ENCODE measurements at places on chromosomes 6 and 20.

DNA sequence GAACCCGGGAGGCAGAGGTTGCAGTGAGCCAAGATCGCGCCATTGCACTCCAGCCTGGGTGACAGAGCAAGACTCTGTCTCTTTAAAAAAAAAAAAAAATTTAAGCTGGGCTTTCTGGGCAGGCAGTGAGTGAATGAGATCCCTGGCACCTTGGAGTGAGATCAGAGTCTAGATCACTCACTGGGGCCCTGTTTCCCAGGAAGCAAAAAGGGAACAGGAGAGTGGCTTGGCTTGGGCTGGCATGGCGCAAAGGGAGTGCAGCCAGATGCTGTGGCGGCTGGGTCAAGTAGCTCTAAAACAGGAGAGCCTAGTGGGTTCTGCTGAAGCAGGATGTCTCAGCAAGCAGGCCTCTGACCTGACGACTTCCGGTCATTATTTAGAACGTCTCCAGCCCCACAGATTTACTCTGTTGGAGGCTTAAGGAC, 10.4 kb downstream of the PLCG1 start:
- no peak for DNase-seq

DNA sequence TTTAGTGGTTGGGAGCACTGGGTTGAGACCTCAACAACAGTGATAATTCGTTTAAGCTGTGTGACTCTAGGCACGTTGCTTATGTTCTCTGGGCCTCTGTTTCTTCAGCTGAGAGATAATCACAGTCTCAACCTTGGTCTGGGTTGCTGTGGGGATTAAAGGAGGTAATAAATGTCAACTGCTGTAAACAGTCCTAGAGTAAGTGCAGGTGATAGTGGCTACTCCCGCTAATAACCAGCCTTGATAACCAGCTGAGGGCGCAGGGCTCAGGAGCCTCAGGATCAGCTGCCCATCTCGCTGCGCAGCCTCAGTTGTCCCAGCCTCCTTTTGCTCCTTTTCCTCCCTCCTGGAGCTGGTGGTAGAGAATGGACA, 58.0 kb downstream of the JARID2 start:
- no peak for DNase-seq

- DNase-seq = no peak
Measured at GRCh38 chr6:106880952-106881351, 93.6 kb downstream of the CD24 start.

GRCh38 chr6:142414462-142415250, 112.8 kb downstream of the ADGRG6 start:
- no peak for DNase-seq

GRCh38 chr6:145034664-145035063, 700.7 kb downstream of the EPM2A start:
- DNase-seq = no peak

GRCh38 chr6:159533016-159533415, 160.0 kb downstream of the SOD2 start:
- peak; percentile 24 for DNase-seq

DNA sequence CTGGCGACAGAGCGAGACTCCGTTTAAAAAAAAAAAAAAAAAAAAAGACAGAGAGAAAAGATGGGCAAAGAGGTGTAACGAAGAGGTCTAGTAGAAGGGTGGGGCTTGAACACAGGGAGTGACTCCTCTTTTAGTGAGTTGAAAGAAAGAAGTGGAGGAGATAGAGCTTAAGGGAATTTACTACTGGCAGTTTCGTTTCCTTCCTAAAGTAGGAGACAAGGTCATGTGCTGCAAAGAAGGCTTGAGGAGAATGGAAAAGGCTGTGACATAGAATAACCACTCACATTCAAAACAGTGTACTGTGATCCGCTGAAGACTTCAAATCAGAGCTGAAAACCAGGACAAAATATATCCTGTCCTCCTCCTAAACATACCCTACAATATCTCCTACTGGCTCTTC, 63.8 kb upstream of the EIF2S2 start:
- no peak for DNase-seq

DNA sequence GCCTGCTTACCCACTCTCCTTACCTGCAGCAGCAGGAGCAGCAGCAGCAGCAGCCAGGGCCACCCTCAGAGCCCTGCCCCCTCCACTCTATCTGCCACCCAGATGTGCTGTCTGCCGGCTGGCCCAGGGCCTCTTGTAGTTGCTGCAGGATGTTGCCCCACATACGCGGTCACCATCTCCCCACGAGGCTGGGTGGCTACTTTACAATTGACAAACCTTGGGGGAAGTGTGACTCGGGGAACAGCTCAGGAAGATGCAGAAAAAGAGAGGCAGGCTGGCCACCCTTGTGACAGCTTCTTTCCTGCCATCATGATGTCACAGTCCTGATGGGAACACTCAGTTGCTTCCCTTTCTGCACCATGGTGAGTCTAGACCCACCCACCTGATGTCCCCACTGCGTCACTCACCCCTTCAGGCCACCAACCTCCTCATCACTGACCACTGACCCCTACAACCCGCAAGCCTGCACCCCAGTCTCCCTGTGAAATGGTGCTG, 14.5 kb downstream of the TREM1 start:
- no peak for DNase-seq

DNA sequence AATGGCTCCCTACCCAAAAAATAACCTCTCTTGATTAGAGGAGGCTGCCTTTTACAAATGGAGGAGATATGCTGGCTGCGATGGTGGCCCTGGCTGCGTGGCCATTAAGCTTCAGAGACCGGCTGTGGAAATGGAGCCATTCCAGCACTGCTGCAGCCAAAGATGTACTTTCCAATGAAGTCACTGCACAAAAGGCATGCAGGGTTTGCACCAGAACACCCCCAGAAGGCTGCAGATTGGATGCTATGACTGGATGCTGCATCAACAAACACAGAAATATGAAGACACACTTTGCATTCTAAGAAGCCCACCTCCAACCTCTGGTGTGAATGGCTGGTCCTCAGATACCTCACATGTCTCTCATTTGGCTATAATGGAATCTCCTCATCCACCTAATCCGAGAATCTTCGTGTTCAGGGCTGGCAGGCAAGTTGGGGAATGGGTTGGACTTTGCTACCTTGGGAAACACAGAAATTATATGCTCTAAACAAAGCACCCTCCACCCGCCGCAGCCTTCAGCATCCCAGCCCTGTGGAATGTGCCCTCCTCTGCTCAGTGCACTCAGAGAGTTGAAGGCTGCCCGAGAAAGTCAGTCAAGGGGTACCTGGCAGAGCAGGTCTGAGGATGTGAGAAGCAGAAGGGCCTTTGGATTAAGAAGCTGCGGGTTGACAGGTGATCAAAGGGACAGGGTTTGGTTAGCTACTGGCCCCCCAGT, 35.3 kb downstream of the APCDD1L start:
- DNase-seq = no peak

- no peak for DNase-seq
Measured at GRCh38 chr6:118632359-118632758, 19.0 kb downstream of the CEP85L start.

- no peak for DNase-seq
Measured at GRCh38 chr6:25315194-25316177, 36.3 kb downstream of the CARMIL1 start.

- DNase-seq = no peak
Measured at GRCh38 chr6:13668291-13668928, 43.2 kb downstream of the RANBP9 start.

GRCh38 chr6:128244751-128245405, 275.5 kb downstream of the PTPRK start:
- no peak for DNase-seq
